ENCODE measurements at places on chromosomes 1 and 21.

GRCh38 chr1:191453487-191453886, 704.8 kb upstream of the RGS18 start:
- no peak for DNase-seq

GRCh38 chr1:51073456-51073855, 28.6 kb upstream of the C1orf185 start:
- no peak for DNase-seq

DNA sequence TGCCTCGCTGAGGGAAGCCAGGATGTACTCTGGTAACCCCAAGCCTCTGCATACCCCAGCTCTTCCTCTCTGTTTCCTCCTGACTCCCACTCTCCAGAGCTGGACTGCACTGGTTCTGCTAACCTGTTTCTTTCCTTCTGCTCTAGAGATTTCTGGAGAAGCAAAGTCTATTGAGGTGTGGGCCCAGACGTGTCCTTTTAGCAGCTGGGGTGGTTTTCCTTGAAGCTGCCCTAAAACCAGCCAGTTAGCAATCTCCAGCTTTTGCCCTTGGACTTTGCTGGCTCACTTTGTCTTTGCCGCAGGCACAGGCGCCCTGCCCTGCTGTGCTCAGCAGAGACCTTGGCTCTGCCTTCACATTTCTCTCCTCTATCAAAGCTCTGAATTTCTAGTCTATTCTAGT, 171.8 kb upstream of the IVNS1ABP start:
- DNase-seq = no peak

- DNase-seq = no peak
Measured at GRCh38 chr1:17199267-17200044, 5.5 kb upstream of the PADI1 start.

DNA sequence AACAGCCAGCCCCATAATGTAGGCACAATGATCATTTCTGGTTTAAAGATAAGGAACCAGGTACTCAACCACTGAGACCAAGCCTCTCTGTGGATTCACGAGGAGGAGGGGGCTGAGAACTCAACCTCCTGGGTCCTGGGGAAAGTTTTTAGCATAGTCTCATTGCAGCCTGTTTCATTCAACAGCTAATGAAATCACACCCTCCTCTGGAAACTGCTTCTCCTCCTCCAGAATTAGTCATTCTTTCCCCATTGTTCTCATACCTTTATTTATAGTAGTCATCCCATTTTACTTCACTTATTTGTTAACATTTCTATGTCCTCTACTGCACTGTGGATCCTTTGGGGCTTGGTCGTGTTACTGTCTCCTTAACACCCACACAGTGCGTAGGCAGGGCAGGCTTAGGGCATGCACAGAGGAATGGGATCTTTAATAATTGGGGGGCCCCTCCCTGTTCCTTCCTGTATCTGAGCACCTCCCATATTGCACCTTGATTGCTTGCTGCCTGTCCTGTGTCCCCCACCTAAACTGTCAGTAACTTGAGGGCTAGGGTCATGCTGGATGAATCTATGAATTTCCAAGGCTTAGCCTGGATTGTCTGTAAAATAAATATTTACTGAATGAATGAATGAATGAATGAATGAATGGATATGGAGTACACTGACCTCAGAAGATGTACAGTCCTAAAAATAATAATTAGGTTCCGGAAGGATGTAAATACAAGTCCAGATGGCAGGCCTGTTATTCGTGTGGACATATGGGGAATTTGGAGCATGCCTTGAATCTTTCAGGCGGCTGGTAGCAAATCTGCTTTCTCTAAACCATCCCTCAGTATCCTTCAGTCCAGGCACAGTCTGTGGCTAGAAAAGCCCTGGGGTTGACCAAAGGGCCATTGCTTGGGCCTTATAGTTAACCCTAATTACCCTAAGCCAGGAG, 153.8 kb upstream of the HMGB4 start:
- DNase-seq = no peak

DNA sequence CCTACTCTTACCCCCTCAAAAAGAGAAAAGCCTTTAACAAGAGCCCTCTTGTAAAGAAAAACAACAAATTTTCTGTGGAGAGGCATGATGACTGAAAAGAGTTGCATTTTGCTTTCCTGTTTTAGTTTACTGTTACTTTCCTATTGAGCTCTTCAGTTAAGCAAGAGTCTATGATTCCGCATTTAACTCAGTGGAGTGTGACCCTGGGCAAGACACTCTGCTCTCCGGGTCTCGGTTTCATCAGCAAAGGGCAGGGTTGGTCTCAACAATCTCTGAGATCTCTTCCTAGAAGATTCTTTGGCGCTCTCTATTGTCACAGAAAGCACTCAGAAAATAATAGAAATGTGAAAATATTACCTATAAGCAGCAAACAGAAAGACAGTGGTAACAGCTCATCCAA, 175.7 kb downstream of the TGFBR3 start:
- no peak for DNase-seq

DNA sequence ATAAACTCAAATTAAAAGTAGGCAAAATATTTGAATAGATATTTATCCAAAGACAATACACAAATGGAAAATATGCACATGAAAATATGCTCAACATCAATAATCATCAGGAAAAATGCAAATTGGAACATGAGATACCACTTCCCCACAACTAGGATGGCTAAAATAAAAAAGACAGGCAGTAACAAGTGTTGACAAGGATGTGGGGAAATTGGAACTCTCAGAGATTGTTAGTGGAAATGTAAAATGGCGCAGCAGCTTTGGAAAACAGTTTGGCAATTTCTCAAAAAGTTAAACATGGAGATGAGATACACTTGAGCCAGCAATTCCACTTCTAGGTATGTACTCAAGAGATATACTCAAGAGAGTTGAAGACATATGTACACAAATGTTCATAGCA, 48.8 kb downstream of the NAV1 start:
- DNase-seq = no peak

DNA sequence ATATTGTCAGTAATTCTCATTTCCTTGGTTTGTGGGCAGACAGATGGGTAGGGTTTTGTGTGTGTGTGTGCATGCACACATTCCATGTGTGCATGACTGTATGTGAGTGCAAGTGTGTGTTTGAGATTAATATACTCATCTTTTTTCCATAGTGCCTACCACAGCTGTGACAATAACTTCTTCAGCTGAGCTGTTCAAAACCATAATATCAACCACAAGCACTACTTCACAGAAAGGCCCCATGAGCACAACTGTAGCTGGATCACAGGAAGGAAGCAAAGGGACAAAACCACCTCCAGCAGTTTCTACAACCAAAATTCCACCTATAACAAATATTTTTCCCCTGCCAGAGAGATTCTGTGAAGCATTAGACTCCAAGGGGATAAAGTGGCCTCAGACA, 149.3 kb downstream of the ADGRL2 start:
- no peak for DNase-seq

DNA sequence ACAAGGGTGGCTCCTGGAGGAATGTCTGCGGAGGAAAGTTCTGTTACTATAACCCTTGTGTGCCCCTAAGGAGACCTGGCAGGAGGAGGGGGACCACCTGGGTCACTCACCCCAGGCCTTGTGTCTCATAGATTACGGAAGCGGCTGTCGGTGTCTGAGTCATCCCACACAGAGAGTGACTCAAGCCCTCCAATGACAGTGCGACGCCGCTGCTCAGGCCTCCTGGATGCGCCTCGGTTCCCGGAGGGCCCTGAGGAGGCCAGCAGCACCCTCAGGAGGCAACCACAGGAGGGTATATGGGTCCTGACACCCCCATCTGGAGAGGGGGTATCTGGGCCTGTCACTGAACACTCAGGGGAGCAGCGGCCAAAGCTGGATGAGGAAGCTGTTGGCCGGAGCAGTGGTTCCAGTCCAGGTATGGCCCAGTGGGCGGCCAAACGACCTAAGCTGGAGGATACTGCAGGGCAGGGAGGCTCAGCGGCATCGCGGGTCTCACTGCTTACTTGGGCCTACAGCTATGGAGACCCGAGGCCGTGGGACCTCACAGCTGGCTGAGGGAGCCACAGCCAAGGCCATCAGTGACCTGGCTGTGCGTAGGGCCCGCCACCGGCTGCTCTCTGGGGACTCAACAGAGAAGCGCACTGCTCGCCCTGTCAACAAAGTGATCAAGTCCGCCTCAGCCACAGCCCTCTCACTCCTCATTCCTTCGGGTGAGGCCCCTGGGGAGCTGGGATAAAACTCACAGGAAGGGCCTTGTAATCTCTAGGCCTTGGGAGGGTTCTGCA, 101.4 kb downstream of the PIK3R3 start:
- no peak for DNase-seq

DNA sequence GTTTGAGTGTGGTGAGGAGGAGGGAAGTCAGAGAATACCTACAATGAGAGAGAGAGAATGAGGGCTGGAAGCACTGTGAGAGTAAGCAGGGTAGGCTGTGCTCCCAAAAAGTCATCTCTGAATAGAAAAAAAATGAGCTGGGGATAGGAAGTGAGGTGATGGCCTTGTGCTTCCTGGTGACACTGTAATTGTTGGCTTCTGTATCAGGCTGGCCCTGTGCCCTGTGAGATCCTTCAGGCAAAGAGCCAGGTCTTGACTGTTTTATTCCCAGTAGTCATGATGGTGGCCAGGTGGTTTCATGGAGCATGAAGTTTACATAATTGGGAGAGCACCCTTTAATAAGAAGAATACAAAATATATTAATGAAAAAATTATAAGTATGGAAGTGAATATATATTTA, 20.4 kb upstream of the SPATA6 start:
- DNase-seq = no peak

DNA sequence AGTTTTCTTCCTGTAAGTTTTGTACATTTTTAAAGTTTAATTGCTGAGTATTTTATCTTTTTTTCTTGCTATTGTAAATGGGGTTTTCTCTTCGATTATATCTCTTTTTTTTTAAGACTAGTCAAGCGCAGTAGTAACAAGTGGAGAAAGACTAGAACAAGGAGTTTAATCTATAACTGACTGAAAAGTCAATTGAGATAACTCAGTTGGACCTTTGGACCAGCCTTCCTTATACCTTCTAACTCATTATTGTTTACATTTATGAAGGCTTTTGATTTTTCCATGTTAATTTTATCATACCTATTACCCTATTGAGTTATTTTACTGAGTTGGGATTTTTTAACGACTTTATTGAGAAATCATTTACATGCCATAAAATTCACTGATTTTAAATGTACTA, 81.2 kb downstream of the SMYD3 start:
- DNase-seq = no peak

Data from AG04450 (cell line).